ENCODE measurements at places on chromosomes 7 and 10. TPM values are rescaled to one million over a fixed set of nuclear protein-coding genes. Genes with fewer than 3 reads are reported as not detected.

CRTAC1 gene
- total RNA-seq = 0.05 TPM

DNA sequence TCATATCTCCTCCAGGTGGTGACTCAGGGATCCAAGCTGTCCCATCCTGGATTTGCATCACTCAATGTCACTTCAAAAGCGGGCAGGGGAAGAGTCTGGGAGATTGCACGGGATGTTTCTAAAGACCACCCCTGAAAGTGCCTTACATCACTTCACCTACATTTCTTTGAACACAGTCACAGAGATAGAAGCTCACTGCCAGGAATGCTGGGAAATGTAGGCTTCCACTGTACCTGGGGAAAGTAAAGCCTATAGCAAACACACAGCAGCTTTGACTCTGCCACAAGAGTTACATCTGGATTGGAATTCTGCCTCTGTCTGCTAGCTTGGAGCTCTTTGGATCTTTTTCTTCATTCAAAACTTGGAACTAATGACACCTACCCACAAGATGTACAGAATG, 300.9 kb downstream of the WDR11 start:
- DNase-seq = no peak

DNA sequence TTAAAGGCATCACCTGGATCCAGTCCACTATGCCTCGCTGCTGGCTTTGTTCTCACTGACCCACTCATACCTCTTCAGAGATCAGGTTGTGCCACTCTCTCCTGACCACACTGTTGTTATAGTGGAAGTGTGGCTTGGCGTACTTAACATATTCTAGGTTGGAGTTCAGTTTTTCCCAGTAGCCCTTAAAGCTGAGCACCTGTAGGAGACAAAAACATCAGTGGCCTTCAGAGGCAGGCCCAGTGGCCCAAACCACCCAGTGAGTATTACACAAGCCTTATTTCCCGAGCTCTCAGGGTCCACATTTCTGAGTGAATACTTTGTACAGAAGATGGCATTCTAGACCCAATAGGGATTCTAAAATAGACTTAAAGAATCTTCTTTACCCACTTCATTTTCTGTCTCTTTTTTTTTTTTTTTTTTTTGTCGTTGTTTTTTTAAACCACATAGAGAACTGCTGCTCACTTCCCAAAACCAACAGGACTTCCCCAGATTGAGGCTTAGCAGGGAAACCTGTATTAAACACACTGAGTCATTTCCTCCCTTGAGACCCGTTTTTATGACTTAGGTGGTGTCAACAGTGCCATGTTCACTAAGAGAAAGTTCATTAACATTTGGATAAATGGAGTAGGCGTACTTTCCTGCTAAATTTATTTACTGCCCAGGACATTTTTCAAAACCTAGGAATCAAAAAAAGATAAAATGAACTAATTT, 85.8 kb downstream of the GSAP start:
- no peak for DNase-seq

TBXAS1 gene
- 15.3 TPM for total RNA-seq

- no peak for DNase-seq
Observed at GRCh38 chr10:44396671-44397191, 11.8 kb upstream of the CXCL12 start.

FLNC gene
- total RNA-seq = 0.71 TPM

DNA sequence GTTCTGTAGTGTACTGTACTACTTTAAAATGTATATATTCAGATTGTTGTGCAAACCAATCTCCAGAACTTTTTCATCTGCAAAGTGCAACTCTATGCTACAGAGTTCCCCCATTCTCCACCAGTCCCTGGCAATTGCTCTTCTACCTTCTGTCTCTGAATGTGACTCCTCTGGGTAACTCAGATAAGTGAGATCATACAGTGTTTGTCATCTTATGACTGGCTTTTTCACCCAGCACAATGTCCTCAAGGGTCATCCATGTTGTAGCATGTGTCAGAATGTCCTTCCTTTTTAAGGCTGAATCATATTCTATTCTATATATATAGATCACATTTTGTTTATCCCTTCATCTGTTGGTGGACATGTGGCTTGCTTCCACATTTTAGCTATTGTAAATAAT, 10.8 kb downstream of the SLIT1 start:
- DNase-seq = no peak

DNA sequence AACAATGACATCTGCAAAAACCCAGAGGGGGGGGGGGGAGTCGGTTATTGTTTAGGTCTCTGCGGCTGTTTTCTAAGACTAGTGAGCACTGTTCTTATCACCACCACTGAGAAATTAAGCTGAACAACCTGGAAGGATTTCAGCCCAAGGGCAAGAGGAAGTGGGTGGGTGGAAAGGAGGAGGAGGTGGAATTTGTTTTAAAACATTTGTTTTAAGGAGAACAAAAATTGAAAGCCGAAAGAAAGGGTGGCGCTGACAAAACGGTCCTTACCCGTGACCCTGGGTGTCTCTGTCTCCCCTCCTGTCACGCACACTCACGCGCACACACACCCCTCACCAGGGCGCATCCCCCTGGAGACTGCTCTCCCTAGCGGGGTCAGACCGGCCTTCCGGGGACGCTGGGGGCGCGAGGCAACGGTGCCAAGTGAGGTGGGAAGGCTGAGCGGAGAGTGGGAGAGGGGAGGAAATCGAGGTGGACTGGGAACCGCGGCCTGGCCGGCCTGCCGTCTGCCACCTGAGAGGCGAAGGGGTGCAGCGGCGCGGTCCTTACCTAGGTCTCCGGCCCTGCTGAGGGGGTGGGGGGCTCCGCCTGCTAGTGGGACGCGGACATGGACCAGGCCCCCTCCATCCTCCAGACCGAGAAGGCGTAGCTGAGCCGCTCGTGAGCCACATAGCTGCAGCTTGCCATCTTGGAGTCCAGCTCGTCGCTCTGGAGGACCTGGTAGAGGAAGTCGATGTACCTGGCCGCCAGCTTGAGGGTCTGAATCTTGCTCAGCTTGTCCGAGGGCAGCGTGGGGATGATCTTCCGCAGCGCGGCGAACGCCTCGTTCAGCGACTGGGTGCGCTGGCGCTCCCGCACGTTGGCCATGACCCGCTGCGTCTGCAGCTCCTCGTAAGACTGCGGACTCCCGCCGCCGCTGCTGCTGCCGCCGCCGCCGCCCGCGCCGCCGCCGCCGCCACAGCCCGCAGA, 1.0 kb downstream of the TWIST1 start:
- DNase-seq = no peak

DNA sequence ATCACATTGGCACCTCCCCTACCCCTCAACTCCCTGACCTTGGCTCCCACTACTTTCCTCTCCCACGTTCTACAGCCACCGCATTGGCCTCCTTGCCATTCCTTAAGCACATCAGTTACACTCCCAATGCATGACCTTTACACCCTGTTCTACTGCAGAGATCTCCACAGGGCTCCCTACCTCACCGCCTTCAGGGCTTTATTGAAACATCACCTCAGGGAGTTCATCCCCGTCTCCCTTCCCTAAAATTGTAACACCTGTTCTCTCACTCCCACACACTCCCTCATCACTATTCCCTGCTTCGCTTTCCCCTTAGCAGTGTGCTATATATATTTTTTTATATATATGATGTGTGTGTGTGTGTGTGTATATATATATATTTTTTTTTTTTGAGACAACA, 18.5 kb downstream of the CNNM1 start:
- no peak for DNase-seq

DNA sequence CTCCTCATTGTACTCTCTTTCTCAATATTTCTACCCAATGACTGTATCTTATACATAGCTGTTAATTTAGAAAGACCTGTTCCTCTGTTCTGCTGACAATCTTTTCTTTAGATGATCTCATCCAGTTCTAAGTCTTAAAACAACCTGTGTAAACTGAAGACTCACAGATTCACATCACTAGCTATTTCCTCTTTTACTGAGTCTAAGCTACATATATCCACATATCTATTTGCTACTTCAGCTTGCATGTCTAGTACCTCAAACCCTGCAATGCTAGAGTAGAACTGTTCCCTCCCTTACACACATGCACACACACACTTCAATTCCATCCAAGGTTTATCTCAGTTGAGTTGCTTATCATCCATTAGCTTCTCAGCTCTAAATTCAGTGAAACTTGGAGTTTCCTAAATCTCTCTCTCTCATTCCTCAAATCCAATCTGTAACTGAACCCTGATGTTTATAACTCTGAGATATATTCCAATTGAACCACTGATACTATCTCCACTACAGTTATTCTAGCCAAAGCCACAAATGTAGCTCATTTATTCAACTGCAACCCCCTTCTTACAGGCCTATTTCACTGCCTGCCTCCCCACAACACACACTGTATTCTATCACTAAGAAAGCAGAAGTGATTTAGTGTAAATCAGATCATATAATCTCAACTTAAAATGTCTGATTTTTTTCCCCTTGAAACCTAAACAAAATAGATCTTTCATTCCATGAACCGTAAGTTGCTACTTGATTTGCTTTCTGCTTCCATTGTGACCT, 1036.8 kb upstream of the POT1 start:
- no peak for DNase-seq

DNA sequence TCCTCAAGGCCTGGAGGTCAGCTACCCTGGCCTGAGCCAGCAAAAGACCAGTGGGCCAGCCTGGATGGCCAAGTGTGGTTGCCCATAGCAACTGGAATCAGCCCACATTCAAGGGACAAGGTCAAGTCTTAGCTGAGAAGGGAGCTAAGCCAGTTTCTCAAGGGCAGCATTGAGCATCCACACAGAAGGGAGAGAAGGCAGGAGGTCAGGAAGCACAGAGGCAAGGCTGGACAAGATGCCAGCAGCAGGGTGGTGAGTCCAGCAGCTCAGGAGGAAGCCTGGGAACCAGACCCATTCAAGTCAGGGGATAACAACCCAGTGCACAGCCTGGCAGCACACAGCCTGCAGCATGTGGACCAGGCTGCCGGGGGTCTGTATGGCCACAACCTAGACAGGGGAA, 54.0 kb upstream of the ZMIZ1 start:
- DNase-seq = no peak

DNA sequence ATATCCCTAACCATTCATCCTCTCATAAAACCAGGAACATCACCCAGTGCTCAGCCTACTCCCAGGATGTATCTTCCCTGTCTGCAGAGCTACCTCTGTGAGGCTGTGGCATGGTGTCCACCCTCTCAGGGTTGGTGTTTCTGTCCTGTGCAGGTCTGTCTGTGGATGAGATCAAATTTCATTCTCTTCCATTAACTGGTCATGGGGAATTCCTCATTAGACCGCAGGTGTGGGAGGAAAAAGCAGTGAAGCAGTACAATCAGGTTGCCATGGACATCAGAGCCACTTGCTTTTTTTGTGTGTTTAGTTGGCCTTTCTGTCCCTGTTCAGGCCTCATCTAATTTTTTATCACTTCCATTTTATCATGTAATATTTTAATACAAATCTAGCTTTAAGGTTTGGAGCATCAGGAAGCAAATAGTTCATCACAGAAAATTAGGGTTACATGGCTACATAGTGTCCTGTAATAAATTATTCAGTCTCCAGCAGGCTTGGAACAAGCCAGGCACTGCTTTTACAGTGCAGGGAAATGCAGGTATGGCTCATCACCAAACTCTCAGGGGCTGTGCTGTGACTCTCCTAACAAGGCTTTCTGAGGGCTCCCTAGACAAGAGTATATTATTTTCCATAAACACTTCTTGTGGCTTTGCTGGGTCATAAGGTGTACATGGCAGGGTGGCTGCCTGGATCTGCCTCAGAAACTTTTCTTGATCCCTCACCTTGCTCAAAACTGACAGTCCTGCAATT, 594.9 kb upstream of the IGFBP3 start:
- DNase-seq = no peak

SLC29A4 gene
- total RNA-seq = 0.38 TPM

GRCh38 chr7:23357190-23358093, 58.3 kb downstream of the MALSU1 start:
- no peak for DNase-seq

TAF6 gene
- 10.2 TPM for total RNA-seq

DNA sequence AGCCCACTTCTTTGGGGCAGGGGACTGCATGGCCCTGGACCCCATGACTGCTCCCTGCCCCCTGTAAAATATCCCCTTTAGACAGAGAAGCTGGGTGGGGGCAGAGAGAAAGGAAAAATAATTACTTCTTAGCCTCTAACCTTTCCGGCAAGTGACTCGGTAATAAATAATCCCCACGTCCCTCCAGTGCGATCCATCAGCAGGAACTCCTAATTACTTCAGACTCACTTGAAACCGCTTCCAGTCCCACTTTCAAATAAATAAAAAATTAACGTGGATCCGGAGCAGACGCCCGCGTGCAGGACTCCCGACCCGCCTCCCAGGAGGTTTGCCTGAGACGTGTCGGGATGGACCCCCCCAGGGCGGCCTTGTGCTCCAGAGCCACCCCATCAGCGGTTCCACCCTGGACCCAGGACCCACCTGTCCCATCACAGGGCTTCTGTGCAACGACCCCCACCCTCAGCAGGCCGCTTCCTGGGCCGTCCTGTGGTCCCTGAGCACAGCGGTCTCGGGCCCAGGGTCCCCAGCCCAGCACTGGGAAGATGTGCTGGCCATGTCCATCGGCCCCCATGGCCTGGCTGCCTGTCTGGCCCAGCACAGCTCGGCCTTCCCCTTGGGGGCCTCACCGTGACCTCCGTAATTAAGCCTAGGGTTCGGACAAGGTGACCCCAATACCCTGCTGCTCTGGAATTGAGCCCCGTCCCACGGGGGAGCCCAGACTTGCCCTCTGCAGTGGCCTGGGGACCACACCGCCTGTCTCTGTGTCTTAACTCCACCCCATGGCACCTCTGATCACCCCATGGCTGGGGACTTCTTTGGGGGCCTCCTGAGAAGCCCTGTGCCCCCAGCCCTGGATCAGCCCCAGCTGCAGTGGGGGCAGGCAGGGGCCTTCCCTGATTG, 108.0 kb downstream of the UNCX start:
- DNase-seq = no peak

DNA sequence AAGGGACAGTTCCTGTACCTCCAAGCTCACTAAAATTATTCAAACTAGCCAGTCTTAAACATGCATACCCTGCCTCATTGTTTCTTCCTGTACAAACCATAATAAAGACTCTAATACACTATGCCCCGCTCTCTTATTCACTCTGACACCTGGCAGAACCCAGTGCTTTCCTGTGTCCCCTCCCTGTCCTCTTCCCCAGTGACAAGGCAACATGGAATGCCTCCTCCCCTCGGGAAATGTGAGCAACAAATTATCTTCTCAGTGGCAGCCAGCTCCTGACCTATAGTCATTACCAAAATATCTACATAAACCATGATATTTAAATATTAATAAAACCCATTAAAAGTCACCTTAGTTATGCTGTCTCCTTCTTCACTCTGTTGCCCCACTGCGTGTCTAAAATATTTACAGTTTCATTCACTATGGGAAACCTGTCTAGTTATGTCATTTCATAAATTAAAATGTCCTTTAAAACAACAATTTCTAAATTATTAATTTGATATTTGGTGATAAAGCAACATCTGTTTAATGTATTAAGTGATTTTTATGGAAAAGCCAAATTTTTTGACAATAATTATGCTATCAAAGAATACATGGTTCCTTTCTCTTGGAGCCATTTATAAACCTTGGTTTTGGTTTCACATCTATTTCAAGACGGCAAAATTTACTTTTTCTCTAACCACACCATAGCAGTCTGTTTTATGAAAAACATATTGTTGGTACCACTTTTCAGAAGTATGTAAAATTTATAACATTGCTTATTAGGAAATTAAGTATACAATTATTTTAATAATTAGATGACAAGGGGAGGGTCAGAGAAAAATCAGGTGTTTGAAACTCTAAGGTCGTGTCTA, 1355.2 kb downstream of the XPNPEP1 start:
- DNase-seq = no peak
